Smooth muscle cell of the umbilical artery (primary cell): ENCODE measurements at places on chromosomes 6 and 20. TPM values are rescaled to one million over a fixed set of nuclear protein-coding genes. Genes with fewer than 3 reads are reported as not detected.

The BPIFA1 gene
- not detected in 2 replicates for total RNA-seq

The SNAP91 gene
- 0.05 and 0.30 TPM in 2 replicates for total RNA-seq

The HIVEP1 gene
- total RNA-seq: 12.5 and 20.4 TPM in 2 replicates

The GPR6 gene
- not detected in 2 replicates for total RNA-seq

The ZHX3 gene
- 49.0 and 57.6 TPM in 2 replicates for total RNA-seq

The TSHZ2 gene
- 0.65 TPM in 1 of 2 replicates, not detected in the other for total RNA-seq

The C6orf132 gene
- 1.5 and 2.5 TPM in 2 replicates for total RNA-seq

The ZNF391 gene
- total RNA-seq: 1.8 and 2.4 TPM in 2 replicates

The UCKL1 gene
- 15.7 and 22.6 TPM in 2 replicates for total RNA-seq

The IYD gene
- total RNA-seq: not detected in 2 replicates

The RAB32 gene
- 81.6 and 153 TPM in 2 replicates for total RNA-seq

The FOXF2 gene
- total RNA-seq: under 0.01 TPM in 1 of 2 replicates, not detected in the other

The PGC gene
- not detected in 2 replicates for total RNA-seq

The PGBD1 gene
- total RNA-seq: 5.6 and 6.5 TPM in 2 replicates

The SRMS gene
- total RNA-seq: not detected in 2 replicates

The HLA-DPA1 gene
- 0.30 TPM in 1 of 2 replicates, not detected in the other for total RNA-seq

The XKR7 gene
- total RNA-seq: under 0.01 TPM in 1 of 2 replicates, not detected in the other
